ENCODE measurements at places on chromosomes 3 and 15.

GRCh38 chr15:83092309-83092976 lies 15.0 kb upstream of the TM6SF1 start:
- DNase-seq, result no peak

GRCh38 chr15:100790786-100791265 lies 88.8 kb upstream of the ALDH1A3 start:
- no peak for DNase-seq

DNA sequence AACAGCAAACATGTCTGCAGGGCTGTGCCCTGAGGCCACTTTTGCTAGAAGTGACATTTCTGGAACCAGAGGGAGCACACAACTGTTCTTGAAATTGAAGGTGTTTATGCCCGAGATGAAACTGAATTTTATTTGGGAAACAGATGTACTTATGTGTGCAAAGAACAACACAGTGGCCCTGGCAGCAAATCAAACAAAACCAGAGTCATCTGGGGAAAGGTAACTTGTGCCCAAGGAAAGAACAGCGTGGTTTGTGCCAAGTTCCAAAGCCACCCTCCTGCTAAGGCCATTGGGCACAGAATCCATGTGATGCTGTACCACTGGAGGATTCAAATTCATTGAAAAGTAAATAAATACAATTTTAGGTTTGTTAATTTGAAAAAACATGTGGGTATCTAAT lies 31.2 kb upstream of the RARRES1 start:
- DNase-seq, result no peak

DNA sequence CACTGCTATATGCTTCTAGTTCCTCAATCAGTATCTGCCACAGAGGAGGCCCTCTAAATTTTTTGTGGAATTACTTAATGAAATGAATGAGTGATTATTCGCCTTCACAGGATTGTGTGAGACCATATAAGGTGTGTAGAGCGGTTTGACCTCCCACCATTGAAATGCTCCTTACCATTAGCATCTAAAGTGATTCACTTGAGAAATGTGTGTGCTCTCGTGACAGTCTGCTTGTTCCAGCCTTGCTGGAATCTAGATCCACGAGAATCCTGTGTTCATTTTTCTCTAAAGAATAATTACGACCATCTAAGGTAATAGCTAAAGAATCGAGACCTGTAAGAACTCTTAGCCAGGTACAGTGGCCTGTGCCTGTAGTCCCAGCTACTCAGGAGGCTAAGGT lies 126.9 kb downstream of the FNDC3B start:
- DNase-seq, result no peak

GRCh38 chr3:12922881-12923431 lies 81.6 kb upstream of the RPL32 start:
- no peak for DNase-seq

- DNase-seq, result no peak
Observed at GRCh38 chr15:40128766-40129660, 20.3 kb upstream of the BMF start.

- no peak for DNase-seq
Observed at GRCh38 chr3:143716731-143717130, 131.5 kb downstream of the SLC9A9 start.

- DNase-seq, result no peak
Observed at GRCh38 chr3:23566499-23566898, 239.3 kb upstream of the UBE2E1 start.

- DNase-seq, result no peak
Observed at GRCh38 chr3:143975554-143976152, 4.0 kb downstream of the DIPK2A start.

DNA sequence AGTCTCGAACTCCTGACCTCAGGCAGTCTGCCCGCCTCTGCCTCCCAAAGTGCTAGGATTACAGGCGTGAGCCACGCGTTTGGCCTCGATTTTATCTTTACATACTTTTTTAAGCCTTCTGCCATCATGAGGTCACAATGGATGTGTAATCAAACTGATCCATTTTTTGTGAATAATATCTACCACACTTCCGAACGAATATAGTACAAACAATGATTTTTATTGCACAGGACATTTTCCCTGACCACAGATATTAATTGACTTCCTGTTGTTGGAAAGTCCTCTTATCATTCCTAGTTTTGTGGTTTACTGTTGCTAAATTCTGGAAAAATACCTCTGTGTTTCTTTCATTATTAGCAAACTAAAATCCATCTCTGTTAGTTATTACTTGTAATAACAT lies 68.9 kb downstream of the MINDY2 start:
- no peak for DNase-seq

DNA sequence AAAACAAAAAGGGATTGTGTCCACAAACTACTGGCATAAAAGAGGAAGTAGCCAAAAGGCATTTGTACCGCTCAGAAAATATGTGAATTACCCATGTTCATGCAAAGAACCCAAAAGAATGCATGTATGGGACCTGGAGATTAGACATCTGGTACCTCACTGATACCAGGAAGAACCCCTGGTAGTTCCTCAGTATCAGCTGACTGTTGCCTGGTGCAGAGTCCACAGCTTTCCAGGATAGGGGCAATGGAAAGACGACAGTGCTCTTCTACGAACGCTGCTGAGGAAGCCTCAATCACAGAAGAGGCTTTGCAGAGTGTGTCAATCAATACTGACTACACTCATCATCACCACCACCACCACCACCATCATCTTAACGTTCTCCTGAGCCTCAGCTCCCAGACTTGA lies 63.3 kb downstream of the ATP8B4 start:
- DNase-seq, result no peak

- DNase-seq, result no peak
Observed at GRCh38 chr15:87450314-87450713, 806.2 kb downstream of the NTRK3 start.

DNA sequence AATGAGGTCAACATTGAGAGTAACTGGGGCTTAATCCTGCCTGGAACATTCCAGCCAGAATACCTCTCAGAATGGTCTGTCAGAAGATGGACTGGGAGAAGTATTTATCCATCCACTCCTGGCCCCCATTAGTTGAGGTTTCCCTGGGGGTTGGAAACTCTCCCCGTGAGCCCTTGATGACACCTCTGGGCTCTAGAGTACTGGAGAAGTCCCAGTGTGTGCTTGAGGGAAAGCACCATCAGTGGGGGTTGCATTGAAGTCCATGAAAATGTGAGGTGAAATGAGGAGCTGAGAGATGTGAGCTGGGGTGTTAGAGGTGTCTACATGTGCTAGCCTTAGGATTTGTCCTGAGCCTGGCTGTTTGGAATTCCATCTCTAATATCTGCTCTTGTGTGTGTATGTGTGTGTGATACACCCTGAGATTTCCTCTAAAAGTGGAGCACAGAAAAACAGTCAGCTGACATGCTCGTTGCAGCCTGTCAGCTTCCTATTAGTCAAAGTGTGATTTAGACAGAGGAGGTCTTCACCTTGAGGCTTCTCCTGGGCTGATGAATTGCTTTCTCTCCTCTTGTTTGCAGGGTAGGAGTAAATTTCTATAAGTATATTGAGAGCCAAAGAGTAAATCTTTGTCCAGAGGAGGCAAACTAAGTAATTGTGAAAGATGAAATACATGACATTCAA lies 67.6 kb downstream of the NR1D2 start:
- DNase-seq, result no peak

DNA sequence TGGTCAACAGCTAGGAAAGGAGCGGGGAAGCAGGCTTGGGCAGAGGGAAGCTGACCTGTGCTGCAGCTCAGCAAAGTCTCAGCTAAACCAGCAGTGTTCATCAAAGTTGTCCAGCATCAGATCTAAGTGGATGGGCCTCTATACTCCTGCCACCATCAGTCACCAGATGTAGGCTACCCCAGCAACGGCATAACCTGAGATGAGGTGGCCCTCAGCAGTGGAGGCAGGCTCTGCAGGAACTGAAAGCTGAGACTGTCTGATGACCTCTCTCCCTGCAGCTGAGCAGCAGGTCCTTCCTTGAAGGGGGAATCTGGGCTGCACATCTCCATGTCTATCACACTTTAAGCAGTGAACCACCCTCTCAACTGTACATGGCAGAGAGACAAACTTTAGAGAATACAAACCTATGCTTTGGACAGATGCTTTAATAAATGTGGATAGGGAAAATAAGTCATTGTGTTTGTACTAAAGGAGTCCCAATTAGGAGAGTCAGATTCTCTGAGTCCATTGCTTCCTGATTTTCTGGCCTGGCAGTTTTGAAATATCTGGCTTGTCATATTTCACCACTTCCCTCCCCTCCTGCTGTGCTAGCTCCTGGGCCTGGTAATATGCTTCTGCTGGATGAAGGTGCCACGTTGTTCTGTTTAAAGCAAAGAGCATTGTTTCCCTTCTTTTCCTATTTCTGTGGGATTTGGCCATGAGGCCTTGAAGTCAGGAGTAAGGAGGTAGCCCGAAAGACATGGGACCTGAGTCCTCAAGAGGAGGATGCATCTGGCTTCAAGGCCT lies 11.1 kb upstream of the PSTPIP1 start:
- no peak for DNase-seq

DNA sequence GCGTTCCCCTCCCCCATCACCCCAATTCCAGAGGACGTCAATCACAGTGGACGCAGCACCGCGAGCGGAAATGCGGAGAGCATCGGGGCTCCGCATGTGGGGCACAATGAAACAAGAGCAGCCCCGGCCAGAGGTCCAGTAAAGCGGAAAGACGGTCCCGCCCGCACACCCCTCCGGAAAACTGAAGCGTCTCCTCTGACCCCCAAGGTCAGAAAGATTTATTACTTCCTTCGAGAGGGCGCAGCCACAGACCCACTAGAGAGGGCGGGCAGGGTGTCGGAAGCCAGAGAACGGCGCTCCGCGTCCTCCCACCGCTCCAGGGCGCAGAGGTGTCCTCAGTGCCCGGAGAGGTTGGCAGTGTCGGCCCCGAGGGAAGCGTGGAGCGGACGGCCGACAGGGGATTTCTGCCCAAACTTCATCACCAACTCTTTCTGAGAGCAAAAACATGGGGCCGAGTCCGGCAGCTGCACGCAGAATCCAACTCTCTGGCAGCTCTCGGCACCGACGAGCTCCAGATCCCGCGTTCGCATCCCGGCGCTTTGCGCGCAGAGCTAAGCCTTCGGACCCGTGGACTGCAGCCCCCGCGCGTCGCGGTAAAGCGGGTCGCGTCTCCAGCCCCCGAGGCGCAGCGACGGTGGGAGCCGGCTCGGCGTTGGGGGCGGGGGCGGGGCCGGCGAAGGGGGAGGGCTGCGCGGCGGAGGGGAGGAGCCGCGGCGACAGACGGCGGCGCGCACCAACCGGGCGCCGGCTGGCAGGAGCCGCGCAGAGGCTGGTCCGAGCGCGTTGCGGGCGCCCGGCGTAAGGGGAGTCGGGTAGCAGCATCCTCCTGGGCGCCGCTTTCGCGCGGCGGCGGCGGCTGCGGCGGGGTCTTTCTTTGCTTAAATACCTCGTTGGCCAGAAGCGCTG lies at the start of gene CHST2:
Gene CHST2, plus strand, starts transcription at position 763 of the 906 bp plus-strand sequence. CDS start 1,046 bp downstream, outside the sequence.
- DNase-seq, result peak; percentile 54

- no peak for DNase-seq
Observed at GRCh38 chr15:99618941-99619411, 53.2 kb downstream of the MEF2A start.

DNA sequence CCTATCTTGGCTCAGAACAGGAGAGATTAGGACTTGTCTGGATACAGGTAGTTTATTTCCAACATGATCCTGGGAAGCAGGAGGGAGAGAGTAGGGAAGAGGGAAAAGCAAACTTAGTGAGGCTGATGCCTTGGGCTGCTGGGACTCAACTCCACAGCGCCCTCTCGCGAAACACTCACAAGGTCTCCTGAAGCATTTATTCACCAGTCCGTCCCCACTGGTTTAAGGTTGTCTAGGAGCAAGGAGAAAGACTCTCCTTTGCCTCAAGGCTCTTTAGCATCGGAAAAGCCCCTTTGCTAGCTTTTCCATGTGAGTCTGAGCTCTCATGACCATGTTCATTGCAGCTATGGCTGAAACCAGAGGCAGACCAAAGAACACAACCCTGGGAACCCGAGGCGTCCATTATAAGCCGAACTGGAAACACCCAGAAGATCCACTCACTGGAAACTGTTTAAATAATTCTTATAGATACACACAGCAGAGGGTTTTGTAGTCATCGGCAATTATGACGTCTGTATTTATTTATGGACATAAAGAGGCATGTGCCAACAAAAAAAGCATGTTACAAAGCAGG lies 244.5 kb downstream of the CD47 start:
- no peak for DNase-seq

DNA sequence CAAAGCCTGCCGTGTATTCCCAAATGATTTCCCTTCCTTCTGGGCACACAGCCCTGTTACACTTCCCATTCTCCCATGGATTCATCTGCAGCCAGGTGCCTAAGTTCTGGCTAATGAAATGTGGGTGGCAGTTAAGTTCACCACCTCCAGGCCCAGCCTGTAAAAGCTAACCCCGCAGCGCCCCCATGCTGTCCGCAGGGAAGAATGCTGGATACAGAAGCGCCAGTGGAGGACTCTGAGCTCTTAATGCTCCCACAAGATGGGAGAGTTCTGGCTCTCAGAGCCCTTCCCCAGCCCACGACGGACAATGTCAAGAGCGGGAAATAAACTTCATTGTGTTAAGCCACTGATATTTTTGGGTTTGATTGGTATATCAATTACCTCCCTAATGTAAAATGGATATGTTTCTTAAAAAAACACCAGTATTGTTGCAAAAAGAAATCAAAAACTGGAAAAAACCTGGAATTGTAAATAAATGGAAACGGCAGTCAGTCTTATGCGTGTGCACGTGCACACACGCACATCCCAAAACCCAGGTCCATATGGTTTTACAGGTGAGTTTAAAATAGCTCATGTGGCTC lies 37.7 kb upstream of the FGD5 start:
- DNase-seq, result no peak

- DNase-seq, result no peak
Observed at GRCh38 chr3:177182352-177182751, 14.9 kb downstream of the TBL1XR1 start.

Measured in stimulated activated CD4-positive, alpha-beta T cell treated with anti-CD3 and anti-CD28 coated beads, Interleukin-12 subunit alpha, Interleukin-12 subunit beta, amount 100 ng/mL, for 24 hours (primary cell).